NCI-H526 (cell line): ENCODE measurements at places on chromosomes 16 and 17.
A peak's percentile ranks its signal among the peaks of the same experiment; 100 is the strongest.

DNA sequence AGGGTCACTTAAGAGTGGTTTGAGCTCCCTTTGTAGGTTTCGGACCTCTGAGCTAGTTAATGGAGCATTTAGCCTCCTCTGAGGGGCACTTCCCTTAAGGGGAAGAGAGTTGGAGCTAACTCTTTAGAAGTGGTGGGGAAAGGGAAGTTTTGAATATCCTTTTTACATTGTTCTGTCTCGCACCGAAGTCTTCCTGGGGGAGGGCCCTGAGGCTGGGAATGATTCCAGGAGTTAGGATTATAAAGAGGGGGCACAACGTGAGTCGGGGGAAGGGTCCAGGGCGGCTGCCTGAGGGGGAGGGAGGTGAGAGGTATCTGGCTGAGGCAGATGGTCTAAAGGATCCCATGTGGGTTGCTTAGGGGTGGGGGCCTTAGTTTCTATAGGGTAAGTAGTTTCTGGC, 32.3 kb downstream of the SEC14L1 start:
- no peak for DNase-seq

DNA sequence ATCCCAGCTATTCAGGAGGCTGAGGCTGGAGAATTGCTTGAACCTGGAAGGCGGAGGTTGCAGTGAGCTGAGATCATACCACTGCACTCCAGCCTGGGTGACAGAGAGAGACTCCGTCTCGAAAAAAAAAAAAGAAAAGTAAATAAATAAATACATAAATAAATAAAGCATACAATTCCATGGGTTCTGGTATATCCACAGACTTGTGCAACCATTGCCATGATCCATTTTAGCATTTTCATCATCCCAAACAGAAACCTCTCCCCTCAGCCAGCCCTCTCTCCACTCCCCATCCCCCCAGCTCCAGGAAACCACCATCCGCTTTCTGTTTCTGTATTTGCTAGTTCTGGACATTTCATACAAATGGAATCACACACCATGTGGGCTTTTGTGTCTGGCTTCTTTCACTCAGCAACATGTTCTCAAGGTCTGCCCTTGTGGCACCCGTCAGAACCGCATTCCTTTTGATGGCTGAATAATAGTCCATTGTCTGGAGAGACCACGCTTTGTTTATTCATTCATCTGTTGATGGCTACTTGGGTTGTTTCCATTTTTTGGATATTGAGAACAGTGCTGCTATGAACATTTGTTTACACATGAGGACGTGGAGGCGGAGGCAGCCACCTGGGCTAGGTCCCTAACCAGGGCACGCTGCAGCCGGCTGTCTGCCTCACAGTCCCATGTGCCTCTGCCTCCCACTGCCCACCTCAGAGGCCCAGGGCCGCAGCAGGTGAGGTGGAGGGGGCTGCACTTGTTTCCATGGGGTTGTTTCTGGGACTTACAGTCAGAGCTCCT, 76.2 kb downstream of the NT5M start:
- no peak for DNase-seq

GRCh38 chr16:85361441-85362118, 249.3 kb upstream of the CIBAR2 start:
- DNase-seq: no peak

DNA sequence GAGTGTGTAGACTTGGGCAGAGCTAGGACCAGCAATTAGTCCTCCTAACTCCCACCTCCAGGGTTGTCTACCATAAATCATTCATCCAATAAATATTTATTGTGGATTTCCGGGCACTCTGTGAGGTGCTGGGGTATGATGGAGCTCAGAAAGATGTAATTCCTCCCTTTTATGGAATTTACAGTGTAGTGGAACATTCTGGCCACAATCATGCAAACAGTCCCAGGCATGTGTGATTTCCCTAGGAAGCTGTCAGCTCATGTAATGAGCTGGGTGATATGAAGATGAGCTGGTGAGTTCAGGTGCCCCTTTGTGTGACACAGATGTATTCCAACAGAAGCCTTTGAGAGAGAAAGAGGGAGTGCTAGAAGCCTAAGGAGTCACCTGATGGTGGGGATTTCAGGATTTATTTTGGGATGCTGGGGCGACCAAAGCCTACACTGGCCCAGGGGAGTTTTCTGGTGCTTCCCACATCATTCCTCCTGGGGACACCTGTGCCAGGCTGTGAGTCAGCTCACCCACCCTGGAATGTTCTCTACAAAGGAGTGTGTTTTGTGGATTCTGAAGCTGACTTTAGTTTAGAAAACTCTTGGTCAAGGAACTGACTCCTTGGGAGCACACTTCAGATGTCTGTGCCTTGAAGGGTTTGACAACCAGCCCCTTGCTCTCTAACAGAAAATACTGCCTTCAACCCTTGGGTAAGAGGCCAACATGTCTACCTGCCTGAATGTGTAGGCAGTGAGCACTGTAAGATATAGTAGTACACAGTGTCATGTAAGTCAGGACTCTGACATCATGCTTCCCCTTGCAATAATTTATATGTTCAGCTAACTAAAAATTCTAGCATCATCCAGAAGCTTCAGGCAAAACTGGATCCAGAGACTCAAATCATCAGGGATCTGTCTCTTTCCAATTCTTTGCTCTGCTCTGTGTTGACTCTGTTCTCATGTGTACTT, 42.9 kb downstream of the HS3ST4 start:
- peak; percentile 8 for DNase-seq

GRCh38 chr17:43591779-43592562, 45.8 kb upstream of the ETV4 start:
- no peak for DNase-seq

DNA sequence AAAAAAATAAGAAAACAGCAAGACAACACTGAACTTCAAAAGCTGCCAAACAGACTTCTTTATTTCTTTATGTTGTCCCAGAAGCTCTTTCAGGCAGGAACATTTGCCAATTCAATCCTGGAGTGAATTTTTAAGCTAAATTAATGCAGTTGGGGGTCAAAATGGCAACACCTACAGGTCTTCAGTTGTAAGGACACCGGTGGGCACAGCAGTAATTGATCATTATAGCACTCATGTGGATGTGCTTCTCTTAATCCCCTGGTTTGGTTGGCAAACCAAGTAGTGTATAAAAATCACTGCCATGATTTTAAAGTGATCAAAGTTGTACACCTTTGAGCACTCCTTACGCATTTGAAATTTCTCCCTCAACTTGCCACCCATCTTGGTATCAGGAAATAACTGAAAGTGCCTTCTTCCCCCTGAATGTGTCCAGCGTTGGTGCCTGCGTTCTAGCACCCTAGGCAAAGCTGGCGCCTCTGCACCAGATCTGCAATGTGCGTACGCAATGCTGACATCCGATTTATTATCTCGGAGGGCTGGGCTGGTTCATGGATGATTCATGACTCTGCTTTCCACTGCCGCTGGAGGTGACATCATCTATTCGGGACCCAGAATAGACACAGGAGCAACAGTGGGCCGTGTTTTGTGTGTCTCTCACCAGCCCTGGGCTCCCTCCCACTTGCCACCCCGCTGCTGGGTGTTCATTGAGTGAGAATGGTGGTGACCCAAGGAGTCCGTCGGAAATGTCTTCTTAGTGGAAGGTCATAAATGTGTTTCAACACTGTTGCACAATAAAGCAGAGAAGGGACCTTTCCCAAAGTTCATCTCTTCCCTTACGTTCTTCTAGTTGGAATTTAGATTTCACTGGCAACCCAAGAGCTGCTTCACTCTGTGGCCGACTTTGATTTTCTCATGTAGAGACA, 203.4 kb downstream of the CCDC182 start:
- no peak for DNase-seq

- peak; percentile 51 for DNase-seq
Measured at GRCh38 chr17:51322390-51323029, 62.2 kb downstream of the UTP18 start.

DNA sequence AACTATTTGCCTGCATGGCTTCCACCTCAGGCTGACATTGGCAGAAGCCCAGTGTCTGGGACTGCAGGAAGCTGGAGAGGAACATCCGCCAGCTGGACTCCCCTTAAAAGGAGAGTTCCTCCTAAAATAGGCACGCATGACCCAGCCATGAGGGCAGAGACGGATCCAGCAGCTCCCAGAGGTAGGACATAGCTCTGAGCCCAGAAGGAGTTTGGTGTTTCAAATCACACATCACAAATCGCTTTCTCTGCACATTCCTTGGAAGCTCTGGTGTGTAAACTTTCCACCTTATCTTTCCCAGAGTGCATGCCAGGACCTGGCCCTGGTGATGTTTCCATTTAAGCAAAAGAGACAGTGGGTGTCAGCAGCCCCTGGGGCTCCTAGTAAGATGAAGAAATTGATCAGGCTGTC, 231.1 kb upstream of the CDH5 start:
- no peak for DNase-seq

DNA sequence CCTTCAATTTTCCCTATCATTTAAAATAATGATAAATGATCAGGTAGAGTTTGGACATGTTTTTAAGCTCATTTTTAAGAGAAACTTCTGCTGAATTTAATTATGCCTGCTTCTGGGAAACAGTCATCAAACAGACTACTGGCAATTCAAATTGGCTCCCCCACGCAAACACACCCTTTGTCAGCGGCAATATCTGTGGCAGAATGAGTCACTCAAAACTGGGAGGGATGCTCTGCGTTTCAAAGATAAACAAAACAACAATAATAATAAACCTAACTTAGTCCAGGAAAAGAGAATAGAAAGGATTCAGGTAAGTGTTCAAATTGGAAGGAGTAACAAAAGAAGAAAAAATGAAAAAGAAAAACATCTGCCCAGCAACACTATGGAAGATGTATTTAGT, 108.1 kb upstream of the ERCC4 start:
- no peak for DNase-seq

DNA sequence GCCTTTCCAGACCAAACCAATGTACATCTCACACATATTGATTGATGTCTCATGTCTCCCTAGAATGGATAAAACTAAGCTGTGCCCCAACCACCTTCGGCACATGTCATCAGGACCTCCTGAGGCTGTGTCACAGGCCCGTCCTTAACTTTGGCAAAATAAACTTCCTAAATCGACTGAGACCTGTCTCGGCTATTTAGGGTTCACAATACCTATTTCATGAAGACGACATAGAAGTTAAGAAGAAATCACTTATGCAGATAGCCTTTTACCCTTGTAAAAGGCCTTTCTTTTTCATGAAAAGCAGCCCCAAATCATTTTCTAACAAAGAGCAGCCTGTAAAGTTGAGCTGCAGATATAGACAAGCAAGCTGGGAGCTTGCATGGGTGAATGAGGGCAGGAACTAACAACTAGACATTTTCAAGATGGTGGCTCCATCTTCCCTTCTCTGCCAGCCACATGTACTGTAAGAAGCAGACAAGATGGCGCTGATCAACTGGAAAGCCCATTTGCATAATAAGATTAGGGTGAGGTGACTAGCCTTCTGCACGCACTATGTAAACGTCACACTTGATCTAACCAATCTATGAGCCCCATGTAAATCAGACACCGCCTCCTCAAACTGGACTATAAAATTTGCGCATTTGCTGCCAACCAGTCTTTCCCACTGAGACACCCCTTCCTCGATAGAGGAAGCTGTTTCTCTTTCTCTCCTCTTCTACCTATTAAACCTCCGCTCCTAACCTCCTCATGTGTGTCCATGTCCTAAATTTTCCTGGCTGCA, 4.7 kb upstream of the KDM8 start:
- peak; percentile 35 for DNase-seq

DNA sequence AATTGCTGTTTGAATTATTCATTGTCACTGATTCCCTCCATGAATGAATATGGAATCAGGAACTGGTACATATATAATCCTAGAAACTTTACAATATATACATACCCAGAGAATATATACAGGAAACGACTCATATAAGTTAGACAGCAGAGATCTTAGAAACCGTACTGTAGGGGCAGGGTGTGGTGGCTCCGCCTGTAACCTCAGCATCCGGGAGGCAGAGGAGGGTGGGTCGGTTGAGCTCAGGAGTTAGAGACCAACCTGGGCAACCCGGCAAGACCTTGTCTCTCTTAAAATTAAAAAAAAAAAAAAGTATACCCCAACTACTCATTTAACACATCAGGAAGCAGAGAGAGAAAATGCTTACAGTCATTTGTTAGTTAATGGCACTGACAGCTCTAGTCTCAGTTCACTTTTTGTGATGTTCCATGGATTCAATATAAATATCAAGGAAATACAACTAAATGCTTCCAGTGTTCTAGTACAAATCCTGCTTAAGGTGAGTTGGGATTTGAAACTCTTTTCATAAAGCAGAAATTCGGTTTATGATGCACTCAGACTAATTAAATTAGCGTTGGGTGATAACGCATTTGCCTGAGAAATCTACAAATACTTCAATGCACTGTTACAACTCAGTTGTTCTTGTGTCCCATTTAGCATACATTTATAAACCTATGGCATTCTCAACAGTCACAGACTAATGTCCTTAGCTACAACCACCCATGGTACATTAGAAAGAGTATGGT, 5.6 kb downstream of the GLG1 start:
- no peak for DNase-seq

GRCh38 chr17:12973496-12974004, 44.3 kb downstream of the ELAC2 start:
- no peak for DNase-seq

DNA sequence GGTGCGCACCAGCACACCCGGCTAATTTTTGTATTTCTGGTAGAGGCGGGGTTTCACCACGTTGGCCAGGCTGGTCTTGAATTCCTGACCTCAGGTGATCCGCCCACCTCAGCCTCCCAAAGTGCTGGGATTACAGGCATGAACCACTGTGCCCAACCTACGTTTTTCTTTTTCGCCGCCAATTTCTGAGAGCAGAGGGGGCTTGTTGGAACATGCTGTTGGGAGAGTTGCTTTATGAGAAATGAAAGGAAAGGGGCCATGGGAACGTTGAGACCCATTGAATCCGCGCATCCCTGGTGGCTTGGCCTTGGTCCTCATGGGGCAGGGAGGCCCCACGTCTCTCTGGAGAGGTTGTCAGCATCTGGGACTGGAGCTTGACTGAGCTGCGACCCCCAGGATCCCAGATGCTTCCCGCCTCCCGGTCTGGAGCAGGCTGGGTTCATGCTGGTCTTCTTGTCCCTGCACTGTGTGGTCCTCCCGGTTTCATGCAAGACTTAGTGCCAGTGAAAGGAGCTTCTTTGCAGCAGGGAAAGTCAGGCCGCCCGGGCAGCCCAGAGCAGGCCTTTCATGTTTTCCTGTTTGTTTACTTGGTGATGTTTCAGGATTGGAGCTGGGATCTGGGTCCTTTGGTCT, 22.8 kb downstream of the CRISPLD2 start:
- no peak for DNase-seq

DNA sequence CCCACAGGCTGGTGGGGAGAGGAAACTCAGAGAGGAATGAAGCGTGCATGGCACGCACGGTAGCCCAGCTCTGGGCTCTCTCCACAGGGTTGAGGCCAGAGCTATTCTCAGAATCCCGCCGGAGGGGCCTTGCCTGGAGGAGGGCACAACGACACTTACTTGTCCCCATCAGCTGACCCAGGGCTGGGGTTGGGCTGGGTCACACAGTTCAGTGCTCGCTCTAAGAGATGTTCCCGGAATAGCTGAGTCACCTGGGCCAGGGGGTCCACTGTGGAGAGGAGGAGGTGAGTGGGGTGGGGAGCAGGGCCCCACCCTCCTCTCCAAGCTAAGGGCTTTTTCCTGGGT, 21.8 kb downstream of the SREBF1 start:
- DNase-seq: no peak

- no peak for DNase-seq
Measured at GRCh38 chr16:74734361-74735161, 33.9 kb upstream of the MLKL start.

- no peak for DNase-seq
Measured at GRCh38 chr17:66985338-66986237, 21.1 kb downstream of the CACNG4 start.

- no peak for DNase-seq
Measured at GRCh38 chr17:12230481-12231354, 210.0 kb downstream of the MAP2K4 start.
